ENCODE measurements at places on chromosomes 5 and 9.

DNA sequence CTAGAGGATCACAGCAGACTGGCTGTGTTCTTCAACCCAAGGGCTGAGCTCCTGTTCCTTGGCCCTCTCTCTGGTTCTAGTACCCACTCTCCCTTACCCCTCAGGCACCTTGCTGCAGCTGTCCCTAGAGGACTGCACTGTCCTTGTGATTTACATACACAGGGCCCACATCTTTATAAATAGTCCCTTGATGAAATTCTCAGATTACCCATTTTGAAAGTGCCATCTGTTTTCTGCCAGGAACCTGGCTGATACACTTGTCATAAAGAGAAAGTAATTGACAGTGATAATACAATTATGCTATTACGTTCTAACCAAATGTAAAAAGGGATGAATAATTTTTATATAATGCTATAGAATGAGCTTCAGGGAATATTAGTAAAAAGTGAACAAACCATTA lies 16.5 kb upstream of the SPARC start:
- no peak for DNase-seq

GRCh38 chr5:123752552-123753179 lies 240.7 kb downstream of the CSNK1G3 start:
- DNase-seq, result peak; percentile 94

GRCh38 chr9:106417685-106418084 lies 445.3 kb upstream of the ZNF462 start:
- DNase-seq, result no peak

DNA sequence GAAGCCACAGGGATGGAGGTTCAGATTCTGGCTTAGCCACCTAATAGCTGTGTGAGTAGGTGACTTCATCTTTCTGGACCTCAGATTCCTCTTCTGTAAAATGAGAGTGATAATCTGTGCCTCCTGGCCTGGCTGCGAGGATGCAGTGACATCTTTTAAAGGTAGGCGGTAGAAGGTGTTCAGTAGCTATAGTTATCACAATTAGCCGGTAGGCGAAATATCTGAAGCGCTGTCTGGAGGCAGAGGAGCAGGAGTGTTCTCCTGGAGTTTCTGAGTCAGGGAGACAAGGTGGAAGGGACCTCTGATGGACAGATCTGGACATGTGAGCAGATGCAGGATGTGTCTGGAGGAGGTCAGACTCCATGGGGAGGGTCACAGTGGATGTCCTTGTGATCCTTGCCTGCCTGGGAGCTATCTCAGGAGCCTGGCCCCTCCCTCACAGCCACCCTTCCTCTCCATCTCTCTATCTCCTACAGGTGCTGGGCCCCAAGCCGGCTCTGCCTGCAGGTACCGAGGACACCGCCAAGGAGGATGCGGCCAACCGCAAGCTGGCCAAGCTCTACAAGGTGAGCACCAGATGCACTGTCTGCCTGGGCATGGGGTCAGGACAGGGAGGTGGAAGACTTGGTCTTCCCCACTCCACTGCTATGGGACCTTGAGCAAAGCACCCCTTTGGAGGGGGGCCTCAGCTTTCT lies 45.6 kb downstream of the GSN start:
- no peak for DNase-seq

DNA sequence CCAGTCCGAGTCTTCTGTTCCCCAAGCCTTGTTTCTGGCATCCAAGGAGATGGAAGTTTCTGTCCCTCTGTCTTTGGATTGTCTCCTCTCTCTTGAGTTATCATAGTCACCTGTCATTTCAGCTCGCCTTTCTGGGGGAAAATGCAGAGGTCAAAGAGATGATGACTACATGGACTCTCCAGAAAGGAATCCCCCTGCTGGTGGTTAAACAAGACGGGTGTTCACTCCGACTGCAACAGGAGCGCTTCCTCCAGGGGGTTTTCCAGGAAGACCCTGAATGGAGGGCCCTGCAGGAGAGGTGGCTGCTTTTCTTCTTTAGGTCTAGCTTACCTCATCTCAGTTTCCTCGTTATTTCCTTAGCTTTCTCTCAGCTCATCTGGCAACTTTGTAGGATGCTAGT lies 25.1 kb downstream of the ERAP2 start:
- DNase-seq, result no peak

DNA sequence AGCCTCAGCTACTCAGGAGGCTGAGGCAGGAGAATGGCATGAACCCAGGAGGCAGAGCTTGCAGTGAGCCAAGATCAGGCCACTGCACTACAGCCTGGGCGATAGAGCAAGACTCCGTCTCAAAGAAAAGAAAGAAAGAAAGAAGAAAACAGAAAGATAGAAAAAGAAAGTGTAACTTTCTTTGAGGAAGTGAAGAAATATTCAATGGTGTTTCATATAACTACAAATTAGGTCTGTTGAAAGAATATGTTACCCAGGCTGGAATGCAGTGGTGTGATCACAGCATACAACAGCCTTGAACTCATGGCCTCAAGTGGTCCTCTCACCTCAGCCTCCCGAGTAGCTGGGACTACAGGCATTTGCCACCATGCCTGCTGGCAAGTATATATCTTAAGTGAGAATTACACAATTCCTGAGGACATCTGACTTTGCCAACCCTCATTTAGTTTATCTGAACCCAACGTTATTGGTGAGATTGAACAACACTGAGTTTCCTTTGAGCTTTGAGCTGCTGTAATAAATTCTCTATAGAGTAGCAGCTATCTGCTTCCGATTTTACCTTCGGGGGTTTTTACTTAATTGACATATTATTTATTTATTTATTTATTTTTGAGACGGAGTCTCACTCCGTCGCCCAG lies 2.0 kb upstream of the FAF2 start:
- DNase-seq, result no peak

DNA sequence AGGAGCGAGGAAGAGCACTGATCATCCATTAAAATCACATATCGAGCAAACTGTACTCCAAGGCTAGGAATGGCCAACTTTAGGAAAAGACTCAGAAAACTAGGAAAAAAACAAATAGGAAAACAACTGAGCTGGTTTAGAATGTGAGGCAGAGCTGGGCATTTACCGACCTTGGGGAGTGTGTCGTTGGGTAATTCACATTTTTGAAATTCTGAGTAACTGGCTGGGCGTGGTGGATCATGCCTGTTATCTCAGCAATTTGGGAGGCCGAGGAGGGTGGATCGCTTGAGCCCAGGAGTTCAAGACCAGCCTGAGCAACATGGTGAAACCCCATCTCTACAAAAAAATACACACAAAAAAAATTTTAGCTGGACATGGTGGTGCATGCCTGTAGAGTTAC lies 70.1 kb downstream of the ZFAND5 start:
- DNase-seq, result peak; percentile 87

- no peak for DNase-seq
Observed at GRCh38 chr5:119316906-119317305, 38.9 kb upstream of the TNFAIP8 start.

GRCh38 chr9:116320290-116320689 lies 166.7 kb downstream of the PAPPA start:
- no peak for DNase-seq

GRCh38 chr5:151619812-151620460 lies 28.8 kb upstream of the FAT2 start:
- DNase-seq, result no peak

DNA sequence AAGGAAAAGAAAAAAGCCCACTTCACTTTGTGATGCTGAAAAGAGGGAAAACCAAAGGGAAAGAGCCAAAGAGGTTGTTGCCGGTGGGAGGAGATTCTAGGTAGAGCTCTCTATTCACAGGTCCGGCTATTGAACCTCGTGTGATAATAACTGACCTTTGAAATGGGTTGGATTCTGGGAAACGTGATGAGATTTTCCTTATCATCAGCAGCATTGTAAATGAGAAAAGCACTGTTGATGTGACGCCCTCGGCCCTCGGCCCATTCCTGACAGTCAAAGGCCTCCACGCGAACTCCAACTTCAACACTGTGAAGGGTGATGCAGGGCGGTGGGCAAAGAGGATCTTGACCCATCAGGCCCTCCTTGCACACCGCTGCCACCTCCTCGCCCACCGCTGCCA lies 43.3 kb downstream of the ZCCHC9 start:
- DNase-seq, result no peak

- DNase-seq, result peak; percentile 40
Observed at GRCh38 chr5:114362197-114362976, 517 bp downstream of the KCNN2 start.

- no peak for DNase-seq
Observed at GRCh38 chr9:117101008-117101407, 313.8 kb downstream of the ASTN2 start.

- DNase-seq, result no peak
Observed at GRCh38 chr5:150491876-150492275, 16.1 kb upstream of the NDST1 start.

All from amniotic epithelial cell (primary cell).